Hematopoietic multipotent progenitor cell treated with erythropoietin and hydrocortisone succinate and interleukin-3 and kit ligand, for 4 days (in vitro differentiated cells): ENCODE measurements at places on chromosomes 4 and X.
A peak's percentile ranks its signal among the peaks of the same experiment; 100 is the strongest.

- no peak for DNase-seq
These were observed 10.3 kb downstream of the FHDC1 start for GRCh38 chr4:152946446-152946845.

DNA sequence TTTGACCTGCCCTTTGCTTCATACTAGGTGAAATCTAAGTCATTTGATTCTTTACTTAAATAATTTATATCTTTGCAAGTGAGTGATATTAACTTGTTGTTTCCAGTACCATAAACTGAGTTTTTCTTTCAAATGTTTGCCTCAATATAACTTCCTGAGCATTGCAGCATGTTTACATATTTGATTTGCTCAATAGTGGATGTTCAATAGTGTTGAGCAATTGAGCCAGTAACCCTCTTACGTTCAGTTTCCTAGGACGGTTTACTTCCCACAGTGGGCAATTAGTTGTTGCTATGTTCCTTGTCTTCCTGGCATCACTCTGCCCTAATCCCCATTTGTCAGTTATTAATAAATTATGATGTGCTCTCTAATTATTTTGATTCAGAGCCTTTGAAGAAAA lies 278.5 kb downstream of the EPHA5 start:
- DNase-seq: no peak

DNA sequence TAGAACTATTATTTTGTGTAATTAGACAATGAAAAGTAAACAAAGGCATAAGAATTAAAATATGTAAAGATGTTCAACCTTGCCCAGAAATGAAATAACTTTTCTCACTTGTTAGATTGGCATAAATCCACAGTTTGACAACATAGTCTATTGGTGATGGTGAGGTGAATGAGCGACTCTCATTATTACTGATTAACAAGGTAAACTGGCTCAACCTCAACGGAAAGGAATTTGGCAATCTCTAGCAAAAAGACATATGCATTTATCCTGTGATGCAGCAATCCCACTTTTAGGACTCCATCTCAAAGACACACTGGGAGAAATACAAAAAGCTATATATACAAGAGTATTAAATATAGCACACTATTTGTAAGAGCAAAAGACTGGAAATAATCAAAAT lies 22.3 kb downstream of the UBA6 start:
- DNase-seq: no peak

GRCh38 chr4:8029689-8030088 lies 90.0 kb upstream of the AFAP1 start:
- no peak for DNase-seq

DNA sequence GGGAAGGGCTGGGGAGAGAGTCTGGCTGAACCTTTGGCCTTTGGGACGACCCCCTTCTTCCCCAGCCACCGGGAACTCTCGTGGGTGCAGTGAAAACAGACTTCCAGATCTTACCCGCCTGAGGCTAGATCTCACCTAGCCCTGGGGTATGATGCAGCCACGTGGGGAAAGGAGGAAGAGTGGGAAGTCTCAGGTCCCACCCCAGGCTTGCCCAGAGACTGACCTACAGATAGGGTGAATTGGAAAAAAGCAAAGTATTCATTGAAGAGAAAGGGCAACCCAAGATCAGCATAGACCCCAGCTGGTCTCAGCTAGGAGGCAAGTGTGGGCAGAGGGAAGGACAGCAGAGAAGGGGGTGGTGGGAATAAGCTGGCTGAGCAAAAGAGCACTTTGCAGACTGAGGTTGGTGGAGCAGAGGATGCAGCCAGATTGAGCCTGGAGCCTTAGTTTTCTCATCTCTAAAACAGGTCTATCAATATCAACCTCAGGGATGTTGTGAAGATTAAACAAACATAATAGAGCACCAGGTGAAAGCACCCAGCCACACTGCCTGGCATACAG lies 4.2 kb upstream of the EFNB1 start:
- DNase-seq: no peak

DNA sequence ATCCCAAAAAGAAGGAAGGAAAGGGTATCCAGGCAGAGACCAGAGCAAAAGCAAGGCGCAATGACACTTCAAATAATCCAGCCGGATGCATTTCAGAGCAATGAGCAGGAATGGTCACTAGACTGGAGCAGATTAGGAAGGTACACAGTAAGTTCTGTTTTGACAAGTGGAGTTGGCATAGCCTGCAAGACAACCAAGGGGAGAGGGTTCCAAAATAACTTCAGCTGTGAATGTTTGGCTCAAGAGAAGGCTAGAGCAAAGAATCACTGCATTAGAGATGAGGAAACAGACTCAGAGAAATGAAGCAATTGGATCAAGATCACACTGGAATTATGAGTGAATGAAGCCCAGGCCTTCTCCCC lies 90.0 kb upstream of the EGFL6 start:
- DNase-seq: no peak

DNA sequence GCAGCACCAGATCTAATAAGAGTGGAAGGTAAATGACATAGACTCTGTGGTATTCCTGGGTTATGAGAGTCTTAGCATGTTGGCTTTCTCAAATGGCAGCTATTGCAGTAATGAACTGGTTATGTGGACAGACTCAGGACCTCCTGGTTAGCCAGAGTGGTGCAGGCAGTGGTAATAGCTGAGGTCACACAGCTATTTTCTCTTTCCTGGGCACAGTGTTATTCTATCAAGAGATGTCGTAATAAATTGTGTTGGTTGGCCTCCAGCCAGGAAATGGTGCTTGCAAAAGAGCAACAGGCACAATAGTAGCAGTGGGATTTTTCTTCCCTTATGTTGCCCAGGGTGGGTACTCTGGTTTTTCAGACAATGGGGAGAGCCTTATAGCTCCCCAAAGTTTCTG lies 279.2 kb upstream of the FGF16 start:
- DNase-seq: peak; percentile 16

GRCh38 chr4:55398461-55398860 lies 2.7 kb downstream of the TMEM165 start:
- DNase-seq: no peak

- DNase-seq: no peak
These were observed 550.5 kb upstream of the SMIM31 start for GRCh38 chr4:164203476-164203875.

DNA sequence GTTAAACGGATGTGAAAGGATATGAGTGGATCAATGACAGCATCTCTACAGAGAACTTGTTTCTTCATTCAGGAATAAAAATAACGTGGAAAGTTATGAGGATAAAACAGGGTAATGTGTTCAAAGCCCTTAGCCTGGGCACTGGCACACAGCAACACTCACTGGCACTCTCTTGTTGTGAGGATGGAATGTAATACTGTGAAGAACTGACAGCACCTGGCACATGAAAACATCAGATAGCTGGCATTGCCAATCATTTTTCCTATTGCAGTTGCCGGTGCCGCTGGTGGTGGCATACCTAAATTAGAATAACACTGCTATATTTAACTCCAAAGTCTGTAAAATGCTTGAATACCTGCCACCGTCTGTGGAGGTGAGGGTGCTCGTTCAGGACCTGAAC lies 1061.2 kb downstream of the DMD start:
- no peak for DNase-seq

DNA sequence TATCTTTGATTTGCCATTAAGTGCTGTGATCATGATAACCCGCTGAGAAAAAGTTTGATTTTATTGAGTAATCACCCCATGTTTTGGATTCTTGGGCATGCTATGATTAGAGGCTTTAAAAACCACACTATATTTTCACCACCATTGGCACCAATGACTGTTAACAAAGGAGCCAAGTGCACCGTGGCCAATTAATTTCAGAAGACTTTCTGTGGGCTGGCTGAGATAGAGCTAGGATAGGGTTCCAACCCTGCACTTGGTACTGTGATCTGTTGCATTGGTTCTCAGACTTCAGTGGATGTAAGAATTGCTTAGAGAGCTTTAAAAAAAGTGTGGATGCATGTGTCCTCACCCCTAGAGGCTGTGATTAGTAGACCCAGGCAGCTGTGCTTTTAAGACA lies 32.4 kb downstream of the OCRL start:
- DNase-seq: no peak

GRCh38 chrX:10615931-10616774 lies 4.2 kb downstream of the MID1 start:
- peak; percentile 63 for DNase-seq

GRCh38 chr4:188374871-188375270 lies 235.6 kb downstream of the TRIML1 start:
- DNase-seq: no peak

- DNase-seq: no peak
These were observed 209.4 kb downstream of the VEGFC start for GRCh38 chr4:176583278-176583677.

DNA sequence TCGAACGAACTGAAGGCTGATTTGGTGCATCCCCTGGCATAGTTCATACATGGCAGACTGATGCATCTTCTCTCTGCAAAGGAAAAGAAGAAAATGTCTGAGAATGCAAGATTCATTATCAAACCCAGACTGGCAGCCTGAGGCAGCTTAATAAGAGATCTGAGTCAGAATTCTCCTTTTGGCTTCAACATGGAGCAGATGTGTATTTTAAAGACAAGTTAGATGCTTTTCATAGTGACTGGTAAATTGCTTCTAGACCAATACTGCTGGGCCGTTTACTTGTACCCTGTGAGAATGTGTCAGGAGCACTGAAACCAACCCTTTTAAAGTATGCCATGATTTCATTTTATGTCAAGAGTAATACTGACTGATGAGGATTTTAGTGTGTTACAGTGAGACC lies 322.0 kb downstream of the NR3C2 start:
- DNase-seq: no peak

- DNase-seq: no peak
These were observed 72.1 kb downstream of the AMOT start for GRCh38 chrX:112768563-112768962.

GRCh38 chr4:102299354-102300107 lies 45.8 kb downstream of the SLC39A8 start:
- DNase-seq: peak; percentile 90

GRCh38 chrX:104918122-104918521 lies 302.4 kb downstream of the TEX13A start:
- no peak for DNase-seq

- peak; percentile 21 for DNase-seq
These were observed 8.1 kb downstream of the ENPEP start for GRCh38 chr4:110484029-110484428.

GRCh38 chrX:134026565-134027311 lies 41.3 kb upstream of the GPC3 start:
- peak; percentile 53 for DNase-seq

- DNase-seq: no peak
These were observed 6.0 kb upstream of the VSIG4 start for GRCh38 chrX:66045894-66046293.

DNA sequence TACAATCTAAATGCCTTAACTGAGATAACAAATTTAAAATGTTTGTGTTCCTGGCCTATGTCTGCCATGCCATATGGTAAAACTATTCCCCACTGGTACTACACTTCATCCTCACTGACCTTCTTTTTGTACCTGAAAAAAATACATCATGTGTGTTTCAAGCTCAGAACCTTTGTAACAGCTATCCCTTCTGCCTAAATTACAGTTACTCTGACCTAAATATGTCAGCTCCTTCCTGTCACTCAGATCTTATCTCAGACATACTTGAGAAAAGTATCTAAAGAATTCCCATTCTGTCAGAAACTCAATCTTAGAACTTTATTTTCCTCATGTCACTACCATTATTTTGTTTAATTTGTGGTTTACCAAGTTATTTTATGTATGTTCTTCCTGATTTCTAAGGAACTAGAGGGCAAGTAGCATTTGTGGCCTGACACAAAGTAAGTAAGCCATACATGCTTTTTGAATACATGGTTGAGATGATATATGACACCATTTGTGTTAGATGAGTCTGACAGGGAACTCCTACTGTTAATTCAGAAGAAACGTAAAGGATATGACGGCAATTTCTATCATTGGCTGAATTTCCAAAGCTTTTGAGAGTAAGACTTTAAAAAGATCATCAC lies 456.5 kb upstream of the NDST3 start:
- DNase-seq: no peak

DNA sequence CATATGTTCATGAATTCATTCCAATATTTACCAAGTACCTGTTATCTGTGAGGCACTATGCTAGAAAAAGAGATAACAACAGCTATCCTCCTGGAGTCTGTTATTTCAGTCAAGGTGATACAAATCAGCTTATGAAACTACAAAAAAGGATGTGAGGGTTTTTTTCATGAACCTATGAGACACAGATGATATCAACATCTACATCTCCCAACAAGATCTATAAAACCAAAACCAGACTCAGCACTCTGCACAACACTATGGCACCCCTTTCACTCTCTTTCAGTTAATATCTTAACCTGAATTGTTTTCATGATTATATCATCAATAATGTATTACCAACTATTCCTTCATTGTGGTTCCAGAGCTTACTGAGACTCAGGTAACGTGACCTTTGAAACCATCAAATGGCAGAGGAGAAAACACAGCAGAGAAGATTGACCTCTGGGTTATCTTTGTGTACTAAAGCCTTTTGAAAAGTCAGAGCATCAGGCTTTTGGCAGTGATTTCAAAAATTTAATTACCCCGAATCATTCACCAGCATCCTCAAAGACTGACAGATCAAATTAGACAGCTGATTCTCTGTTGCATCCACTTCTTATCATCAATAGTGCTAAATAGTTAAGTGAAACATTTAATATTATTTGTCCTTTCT lies 244.6 kb upstream of the FTHL17 start:
- DNase-seq: no peak

GRCh38 chr4:41212616-41213203 lies 1.6 kb downstream of the APBB2 start:
- DNase-seq: peak; percentile 68

- DNase-seq: no peak
These were observed 7.1 kb downstream of the OFD1 start for GRCh38 chrX:13741695-13742094.

GRCh38 chrX:3787856-3788255 lies 74.4 kb upstream of the PRKX start:
- no peak for DNase-seq

DNA sequence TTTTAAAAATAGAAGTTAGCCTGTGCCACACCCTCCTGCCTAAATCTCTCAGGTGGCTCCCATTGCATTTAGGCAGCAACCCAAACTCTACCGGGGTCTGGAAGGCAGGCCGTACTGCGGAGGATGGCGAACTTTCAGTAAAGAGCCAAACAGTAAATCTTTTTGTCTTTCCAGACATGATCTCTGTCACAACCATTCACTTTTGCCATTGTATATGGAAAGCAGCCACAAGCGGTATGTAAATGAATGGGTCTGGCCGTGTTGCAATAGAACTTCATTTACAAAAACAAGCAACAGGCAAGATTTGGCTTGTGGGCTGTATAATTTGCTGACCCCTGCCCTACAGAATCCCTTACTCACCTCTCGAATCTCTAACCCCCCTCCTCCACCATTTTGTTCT lies 3.3 kb downstream of the RADX start:
- no peak for DNase-seq
